NCI-H526 (cell line): ENCODE measurements at places on chromosomes 2 and 18.

- DNase-seq: no peak
These were observed 112.2 kb downstream of the ZFP36L2 start for GRCh38 chr2:43114210-43114609.

- DNase-seq: no peak
These were observed 141.7 kb upstream of the OSR1 start for GRCh38 chr2:19500126-19500525.

GRCh38 chr2:204019572-204020501 lies 83.3 kb downstream of the ICOS start:
- DNase-seq: no peak

GRCh38 chr2:174025271-174026121 lies 60.3 kb upstream of the SP3 start:
- no peak for DNase-seq

DNA sequence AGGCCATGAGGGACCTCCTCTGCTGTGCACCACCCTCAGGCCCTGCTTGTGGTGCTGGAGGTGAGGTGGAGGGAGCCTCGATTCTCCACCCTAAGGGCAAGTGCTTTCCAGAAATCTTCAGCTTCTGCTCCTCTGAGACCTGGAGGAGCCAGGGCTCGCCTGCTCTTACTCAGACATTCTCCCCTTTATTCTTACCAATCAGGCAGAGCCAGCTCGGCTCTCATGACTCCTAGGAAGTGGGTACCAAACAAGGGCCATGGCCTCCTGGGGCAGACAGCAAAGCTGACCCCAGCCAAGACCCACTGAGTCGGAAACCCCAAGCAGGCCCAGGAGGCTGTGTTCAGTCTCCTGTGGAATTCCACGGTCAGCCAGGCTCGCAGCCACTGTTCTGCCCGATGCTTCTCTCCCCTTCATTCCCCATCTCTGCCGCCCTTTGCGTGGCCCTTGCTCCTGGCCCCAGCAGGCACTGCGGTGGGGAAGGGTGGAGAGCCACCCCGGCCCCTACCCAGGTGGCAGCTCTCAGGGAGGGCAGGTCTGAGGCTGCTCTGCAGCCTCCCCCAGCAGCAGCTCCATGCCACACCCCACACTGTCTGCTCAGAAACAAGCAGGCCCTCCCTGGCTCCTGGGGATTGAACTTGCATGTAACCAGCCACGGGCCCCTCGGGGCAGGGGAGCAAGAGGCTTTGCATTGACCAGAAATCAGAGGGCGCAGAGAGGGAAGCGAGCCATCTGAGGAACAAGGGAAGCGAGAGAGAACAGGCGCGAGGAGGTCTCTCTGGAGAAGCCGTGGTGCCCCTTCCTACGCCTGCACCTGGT lies 24.0 kb downstream of the HS1BP3 start:
- no peak for DNase-seq

DNA sequence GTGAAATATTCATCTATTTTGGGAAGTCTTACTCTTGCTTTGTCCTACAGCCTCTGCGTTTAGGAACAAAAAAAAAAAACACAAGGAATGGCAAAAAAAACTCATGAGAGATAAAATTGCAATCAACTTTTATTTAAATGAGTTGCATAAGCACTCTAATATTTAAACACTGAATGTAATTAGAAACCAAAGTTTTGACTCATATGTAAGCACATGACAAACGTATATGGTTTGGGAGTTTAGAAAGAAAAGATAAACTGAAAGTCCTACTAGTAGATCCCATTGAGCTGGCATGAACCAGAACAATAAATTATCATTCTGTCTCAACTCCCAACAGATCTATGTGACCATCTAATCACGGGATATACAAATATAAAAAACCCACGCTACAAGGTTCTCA lies 44.8 kb downstream of the REV1 start:
- no peak for DNase-seq

- DNase-seq: no peak
These were observed 32.0 kb upstream of the STPG4 start for GRCh38 chr2:47187069-47187468.

- DNase-seq: no peak
These were observed 324.5 kb upstream of the EPHA4 start for GRCh38 chr2:221896505-221897151.

GRCh38 chr2:70948337-70949003 lies 12.8 kb downstream of the ATP6V1B1 start:
- peak; percentile 84 for DNase-seq

DNA sequence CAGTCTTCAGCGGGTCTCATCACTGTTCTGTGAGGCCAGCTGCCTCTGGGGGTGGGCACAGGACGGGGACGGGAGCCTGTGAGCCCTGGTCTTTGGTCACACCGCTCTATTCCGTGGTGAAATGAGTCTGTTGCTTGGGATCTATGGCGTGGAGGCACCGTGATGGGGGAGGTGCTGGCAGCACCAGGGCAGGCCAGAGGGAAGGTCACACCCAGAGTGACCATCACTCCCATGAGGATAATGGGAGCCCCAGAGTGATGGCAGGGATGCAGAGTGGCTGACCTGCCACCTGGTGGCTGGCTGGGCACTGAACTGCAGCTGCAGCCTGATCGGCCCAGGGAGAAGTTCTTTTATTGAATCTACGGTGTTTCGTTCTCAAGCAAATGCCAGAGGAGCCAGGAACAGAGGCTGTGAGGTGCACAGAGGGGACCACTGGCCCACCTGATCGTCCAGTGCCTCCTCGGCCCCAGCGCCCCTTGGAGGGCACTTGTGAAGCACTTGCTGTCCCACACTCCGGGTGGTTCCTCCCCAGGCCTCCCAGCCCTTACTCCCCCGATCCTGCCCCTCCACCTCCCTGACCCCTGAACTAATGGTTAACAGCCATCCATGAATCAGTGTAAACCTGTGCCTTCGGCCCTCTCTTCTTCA lies 17.9 kb downstream of the KCNIP3 start:
- DNase-seq: peak; percentile 66

DNA sequence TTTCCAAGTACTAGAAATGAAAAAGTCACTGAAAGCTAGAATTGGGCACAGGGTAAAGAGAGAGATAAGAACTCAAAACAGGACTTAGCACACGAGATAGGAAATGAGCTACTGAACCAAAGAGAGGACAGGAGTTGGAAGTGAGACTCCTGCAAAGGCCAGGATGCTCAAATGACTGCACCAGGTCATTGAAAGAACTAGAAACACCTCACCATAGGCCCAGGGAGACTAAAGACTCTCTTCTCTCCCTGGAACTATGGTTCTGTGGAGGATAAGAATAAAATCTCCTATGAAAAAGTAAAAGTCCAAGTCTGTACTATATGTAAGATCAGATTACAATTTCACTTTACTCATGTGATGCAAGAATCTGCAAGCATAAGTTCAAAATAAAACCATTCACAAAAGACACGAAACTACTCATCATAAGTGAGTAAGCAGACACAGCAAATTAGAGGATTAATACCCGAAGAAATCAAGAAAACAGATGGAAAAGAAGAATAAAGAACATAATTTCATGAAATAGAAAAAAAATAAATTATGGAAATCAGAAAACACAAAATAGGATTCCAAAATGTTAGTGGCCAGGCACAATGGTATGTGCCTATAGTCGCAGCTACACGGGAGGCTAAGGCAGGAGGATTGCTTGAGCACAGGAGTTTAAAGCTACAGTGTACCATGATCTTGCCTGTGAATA lies 6.5 kb downstream of the NBAS start:
- DNase-seq: no peak

- no peak for DNase-seq
These were observed 147.0 kb upstream of the ALPP start for GRCh38 chr2:232231554-232231953.

- DNase-seq: no peak
These were observed 84.6 kb upstream of the NDUFV2 start for GRCh38 chr18:9017905-9018227.

DNA sequence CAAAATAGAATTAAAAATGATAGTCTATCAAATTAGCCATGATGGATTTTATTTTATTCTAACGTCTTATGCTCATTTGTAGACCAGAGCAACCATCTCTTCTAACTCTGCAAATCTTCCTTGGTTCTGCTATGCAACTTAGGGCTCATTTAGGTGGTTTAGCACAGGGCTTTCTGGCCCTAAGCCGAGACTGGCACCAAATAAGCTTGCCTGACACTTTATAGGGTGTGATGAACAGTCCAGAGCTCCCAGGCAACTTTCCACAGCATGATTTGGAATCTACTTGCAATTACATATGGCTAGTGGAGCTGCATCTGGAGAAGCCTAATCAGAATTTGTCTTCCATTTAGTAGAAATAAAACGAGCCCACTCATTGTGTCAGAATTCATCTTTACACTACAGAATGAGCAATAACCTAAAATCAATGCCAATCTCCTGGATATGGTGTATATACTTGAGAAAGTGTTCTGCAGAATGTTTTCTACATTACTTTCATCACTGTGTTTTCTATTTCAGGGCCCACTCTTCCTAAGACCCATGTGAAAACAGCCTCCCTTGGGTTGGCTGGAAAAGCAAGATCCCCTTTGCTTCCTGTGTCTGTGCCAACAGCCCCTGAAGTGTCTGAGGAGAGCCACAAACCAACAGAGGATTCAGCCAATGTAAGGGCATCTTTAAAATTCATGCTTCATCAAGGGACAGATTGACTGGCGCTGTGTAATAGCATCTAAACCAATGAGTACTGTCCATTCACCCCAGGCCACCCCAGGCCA lies 698.2 kb downstream of the MBD2 start:
- no peak for DNase-seq

DNA sequence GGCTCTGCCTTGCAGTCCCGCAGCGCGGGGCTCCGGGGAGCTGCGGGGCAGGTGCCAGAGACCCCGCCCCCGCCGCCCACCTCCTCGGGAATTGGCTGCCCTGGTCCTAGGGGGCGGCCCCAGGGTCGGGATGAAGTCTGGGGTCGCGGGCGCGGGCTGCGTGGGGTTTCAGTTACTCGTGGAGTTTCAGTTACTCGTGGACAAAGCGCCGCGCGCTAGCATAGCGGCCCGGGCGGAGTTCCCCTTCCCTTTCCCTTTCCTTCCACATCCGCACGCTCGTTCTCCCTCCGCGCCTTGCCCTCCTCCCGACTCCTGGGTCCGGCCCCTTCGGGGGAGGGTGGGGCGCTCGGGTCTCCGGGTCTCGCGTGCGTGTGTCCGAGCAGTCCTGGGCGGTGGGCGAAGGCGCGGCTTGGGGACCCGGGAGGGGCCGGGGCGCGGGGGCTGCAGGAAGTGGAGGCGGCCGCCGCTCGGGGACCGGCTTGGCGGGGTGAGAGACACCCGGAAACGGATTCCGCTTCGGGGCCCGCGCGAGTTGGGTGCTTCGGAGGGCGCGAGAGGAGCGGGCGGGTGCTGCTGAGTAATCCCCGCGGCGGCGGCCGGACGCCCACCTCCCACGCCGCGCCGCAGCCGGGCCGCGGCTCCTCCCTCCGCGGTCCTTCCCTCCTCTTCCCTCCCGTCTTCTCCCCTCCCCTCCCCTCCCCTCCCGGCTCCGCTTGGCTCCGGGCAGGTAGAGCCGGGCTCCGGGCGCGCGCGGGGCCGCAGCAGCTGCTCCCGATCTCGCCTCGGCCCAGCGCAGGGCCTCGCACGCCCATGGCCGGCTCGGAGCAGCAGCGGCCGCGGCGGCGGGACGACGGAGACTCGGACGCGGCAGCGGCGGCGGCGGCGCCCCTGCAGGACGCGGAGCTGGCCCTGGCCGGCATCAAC lies at the start of gene TTC39C:
Gene TTC39C (plus strand): TSS at position 693 of the 924 bp plus-strand sequence. CDS start 118 bp downstream, at position 811.
- peak; percentile 14 for DNase-seq

- peak; percentile 46 for DNase-seq
These were observed 536 bp downstream of the VPS54 start for GRCh38 chr2:64018701-64019082.

DNA sequence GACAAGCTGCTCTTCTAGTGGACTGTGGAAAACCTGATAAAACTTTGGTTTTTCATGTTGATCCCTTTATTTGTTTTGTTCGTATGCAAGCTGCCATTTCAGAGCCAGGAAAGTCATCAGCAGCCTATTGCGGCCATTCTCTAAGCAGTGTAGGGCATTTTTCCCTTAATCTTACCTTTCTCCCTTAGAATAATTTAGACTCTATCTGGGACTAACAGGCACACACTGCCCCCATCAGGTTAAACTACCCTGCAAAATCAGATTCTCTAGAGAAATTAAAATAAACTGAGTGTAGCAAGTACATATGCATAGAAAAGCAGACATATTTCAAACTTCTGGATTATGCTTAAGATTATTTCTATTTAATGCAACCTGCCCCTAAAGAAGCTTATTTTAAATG lies 347.5 kb downstream of the METTL4 start:
- DNase-seq: peak; percentile 24

DNA sequence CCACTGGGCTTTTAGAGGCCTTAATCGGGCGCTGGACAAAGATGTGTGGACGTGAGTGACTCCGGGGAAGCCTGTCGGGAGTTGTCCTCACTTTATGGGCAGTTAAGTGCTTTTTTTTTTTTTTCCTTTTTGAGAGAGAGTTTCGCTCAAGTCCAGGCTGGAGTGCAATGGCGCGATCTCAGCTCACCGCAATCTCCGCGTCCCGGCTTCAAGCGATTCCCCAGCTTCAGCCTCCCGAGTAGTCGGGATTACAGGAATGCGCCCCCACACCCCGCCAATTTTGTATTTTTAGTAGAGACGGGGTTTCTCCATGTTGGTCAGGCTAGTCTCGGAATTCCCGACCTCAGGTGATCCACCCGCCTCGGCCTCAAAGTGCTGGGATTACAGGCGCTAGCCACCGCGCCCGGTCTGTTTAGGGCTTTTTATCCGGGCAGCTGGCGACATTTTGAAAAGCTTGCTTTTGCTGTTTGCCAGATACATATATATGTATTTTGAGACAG lies 1.5 kb downstream of the MSH6 start:
- no peak for DNase-seq

GRCh38 chr2:17912266-17912691 lies 33.8 kb downstream of the KCNS3 start:
- no peak for DNase-seq

- no peak for DNase-seq
These were observed 695 bp downstream of the RBFA start for GRCh38 chr18:80034852-80035406.

- no peak for DNase-seq
These were observed 84.3 kb downstream of the FEZ2 start for GRCh38 chr2:36513661-36514060.

GRCh38 chr2:57906152-57906732 lies 140.4 kb upstream of the VRK2 start:
- DNase-seq: peak; percentile 16

- no peak for DNase-seq
These were observed 360.8 kb downstream of the SOCS6 start for GRCh38 chr18:70649683-70650082.

DNA sequence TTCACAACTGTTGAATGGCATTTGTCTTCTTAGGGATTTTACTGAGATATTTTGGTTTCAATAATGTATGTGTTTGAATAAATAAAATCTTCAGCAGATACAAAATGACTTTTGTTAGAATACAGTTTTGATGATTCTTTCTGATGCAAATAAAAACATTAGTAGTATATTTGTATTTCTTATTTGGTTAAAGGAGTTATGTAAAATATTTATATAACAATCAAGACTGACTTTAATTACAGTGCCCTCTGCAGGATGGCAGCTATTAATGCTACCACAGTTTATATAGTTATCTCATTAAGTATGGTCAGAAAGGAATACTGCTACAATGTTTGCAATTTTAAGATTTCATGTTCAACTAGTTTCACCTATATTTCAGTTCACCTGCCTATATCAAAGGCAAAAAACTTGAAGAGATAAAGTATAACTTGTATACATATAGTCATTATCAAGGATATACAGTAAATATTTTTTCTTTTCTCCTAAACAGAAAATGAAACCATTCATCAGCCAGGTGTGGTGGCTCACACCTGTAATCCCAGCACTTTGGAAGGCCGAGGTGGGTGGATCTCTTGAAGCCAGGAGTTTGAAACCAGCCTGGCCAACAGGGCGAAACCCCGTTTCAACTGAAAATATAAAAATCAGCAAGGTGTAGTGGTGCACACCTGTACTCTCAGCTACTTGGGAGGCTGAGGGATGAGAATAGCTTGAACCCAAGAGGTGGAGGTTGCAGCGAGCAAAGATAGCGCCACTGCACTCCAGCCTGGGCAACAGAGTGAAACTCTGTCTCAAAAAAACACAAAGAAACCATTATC lies 19.8 kb downstream of the ARL5A start:
- peak; percentile 72 for DNase-seq
